ENCODE measurements at places on chromosomes 12 and 14.

- DNase-seq, result no peak
Measured at GRCh38 chr12:42977451-42978230, 388.1 kb upstream of the PRICKLE1 start.

GRCh38 chr12:120514002-120514401 lies 15.0 kb downstream of the COQ5 start:
- no peak for DNase-seq

GRCh38 chr12:52123487-52124186 lies 44.1 kb downstream of the SMIM41 start:
- no peak for DNase-seq

GRCh38 chr12:93165384-93165932 lies 212.3 kb upstream of the NUDT4 start:
- no peak for DNase-seq

DNA sequence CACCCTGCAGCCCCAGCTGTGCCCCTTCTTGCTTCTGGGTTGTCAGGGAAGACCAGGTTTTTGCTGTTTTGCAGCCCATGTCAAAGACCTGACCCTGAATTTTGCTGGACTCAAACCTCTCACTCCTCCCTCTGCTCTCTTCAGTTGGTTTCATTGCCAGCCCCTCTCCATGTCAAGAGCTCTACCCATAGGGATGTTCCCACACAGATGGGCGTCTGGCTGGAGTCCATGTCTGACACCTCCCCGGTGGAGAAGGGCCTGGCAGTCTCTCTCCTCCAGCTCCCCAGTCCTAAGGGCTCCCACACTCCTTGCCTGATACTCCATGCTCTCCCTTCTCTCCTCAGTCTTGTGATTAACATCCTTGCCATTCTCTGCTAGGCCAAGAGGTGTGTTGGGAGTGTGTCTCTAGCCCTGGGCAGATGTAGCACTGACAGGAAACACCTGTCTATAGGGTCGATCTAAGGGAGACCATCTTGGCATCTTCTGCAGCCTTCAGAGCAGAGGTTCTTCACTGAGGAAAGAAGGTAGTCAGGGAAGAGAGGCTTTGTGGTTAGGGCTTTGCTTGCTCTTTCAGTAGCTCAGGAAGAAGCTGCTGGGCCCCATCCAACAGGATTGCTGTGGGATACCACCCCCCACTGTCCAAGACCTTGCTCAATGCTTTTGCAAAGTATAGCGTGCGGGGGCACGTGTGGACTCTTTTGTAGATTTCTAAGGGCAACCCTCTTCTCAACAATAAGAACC lies 4.7 kb downstream of the ASIC1 start:
- no peak for DNase-seq

DNA sequence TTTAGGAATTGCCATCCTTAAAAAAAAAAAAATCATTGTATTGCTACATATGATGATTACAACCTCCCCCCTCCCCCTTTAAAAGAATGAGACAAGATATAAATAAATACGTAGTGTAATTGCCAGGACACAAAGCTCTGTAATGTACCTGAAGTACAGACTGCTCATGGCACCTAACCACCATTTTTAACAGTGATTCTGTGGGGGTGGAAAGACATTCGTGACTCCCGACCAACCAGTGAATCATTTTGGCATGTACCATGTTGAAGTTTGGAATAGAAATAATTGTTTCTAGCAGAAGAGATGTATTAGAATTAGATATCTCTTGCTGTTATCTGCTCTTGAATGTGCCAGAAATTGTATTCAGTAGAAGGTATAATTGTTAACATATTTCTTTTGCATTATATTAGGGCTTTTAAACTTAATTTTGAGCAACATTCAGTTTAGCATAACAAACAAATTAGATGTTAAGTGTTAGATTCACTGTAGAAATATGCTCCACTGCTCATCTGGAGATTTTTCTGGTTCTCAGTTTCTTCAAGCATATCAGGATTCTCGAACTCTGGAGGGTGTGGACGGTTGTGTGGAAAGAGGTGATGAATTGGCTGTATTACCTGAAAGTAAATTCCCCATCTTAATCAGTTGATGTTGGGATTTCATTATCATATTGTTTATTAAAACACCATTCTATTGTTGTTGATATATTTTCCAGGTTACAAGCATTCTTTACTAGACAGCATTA lies 31.1 kb downstream of the FRS2 start:
- DNase-seq, result no peak

DNA sequence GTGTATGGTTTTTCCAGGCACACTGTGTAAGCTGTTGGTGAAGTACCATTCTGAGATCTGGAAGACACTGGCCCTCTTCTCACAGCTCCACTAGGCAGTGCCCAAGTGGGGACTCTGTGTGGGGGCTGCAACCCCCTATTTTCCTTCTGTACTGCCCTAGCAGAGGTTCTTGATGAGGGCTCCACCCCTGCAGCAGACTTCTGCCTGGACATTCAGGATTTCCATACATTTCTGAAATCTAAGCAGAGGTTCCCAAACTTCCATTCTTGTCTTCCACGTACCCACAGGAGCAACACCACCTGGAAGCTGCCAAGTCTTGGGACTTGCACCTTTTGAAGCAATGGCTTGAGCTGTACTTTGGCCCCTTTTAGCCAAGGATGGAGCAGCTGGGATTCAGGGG lies 85.2 kb upstream of the PRMT8 start:
- DNase-seq, result no peak

DNA sequence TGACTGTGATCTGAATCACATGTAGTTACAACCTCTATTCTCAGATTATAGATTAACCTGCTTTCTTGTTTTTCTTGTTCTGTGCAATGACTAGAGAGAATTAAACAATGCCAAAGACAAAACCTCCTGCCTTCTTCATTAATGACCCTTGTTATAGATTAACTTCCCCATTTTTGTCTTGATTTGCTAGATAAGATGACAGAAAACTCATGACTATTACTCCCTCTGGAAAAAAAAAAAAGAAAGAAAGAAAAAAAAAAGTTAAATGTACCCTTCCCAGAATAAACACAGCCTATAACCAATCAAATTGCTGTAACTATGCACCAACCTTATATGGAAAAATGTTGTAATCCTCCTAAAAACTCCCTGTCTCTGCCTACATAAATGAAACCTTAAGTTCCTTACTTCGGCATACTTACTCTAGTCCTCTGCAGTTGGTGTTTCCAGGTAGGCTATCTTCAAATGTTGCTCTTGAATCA lies 41.1 kb upstream of the PCED1B start:
- peak; percentile 33 for DNase-seq

DNA sequence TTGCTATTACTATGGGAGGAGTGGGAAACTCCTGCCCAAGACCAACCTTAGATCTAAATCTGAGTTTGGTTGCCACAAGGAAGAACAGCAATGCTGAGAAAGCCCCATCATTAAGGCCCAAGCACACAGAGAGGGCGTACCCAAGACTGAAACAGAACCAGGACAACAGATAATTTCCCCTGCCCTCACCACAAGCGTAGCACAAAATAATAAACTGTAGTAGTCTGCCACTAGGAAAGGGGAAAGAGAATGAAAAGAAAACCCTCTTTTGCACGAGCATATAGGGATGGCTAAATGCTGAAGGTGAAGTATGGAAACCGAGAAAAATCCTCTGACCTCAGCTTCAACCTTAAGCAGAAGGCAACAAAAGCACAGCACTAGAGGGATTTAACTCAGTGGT lies 76.5 kb upstream of the DHRS4 start:
- no peak for DNase-seq

DNA sequence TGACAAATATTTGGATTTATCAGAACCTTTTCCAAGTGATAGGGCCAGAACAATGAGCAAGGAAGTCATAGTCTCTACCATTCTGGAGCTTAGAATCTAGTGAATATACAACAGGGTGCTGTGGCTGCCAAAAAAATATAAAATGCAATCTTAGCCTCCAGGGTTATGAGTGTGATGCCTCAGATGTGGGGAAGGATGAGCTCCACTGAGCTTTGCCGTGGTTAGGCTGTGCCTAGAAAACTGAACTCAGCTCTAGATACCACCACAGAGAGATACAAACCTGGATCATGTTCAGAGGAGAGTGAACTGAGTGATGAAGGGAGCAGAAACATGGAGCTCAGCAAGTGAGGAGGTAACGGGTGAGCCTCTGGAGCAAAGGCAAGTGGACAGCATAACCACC lies 138.1 kb upstream of the HIF1A start:
- DNase-seq, result no peak

DNA sequence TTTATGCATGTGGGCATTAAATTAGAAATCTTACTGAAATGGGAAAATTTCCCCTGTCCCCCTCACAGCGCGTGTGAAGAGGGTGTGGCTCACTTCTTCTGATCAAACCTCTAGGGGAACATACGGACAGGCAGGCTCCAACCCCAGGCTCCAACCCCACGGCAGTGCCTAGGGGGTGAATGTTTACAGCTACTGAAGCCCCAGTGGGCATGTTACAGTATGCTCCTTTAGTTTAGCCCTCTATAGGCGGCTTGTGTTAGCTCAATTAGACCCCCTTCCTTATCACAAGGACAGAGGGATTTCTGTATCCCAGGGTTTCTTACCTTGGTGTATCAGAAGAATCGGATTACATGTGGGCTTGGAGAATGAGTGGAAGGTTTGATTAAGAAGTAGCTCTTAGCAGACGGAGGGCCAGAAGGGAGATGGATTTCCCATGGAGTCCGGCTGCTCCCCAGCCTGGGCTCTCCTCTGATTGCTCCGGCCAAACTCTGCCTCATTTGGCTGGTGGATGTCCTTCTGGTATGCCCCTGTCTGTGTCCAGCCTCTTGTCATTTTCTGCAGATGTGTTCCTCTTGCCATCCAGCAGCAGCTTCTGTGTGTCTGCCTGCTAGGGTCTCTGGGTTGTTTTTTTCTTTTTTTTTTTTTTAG lies 223.7 kb downstream of the TMTC2 start:
- DNase-seq, result no peak

GRCh38 chr14:77708749-77709148 lies 846 bp downstream of the SLIRP start:
- no peak for DNase-seq

- no peak for DNase-seq
Measured at GRCh38 chr14:30553311-30553989, 5.5 kb upstream of the G2E3 start.

- DNase-seq, result peak; percentile 22
Measured at GRCh38 chr12:80763874-80764273, 47.2 kb downstream of the MYF5 start.

GRCh38 chr12:2864198-2864597 lies 7.4 kb upstream of the TEX52 start:
- DNase-seq, result no peak

DNA sequence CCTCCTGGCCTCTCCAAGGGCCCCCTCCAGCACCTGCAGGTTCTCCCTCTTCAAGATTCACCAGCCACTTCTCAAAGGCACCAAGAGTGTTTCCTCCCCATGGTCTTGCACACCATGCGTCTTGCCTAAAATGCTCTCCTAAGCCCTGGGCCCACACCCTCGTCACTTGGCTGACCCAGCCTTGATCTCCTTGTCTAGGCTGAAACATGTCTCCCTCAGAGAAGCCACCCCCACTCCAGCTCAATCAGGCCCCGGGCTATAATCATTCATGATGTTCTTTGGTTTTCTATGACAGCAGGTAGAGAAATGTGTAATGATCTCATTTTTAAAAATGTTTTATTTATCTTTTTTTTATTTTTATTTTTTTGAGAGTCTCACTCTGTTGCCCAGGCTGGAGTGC lies 88.1 kb downstream of the EFCAB11 start:
- no peak for DNase-seq

DNA sequence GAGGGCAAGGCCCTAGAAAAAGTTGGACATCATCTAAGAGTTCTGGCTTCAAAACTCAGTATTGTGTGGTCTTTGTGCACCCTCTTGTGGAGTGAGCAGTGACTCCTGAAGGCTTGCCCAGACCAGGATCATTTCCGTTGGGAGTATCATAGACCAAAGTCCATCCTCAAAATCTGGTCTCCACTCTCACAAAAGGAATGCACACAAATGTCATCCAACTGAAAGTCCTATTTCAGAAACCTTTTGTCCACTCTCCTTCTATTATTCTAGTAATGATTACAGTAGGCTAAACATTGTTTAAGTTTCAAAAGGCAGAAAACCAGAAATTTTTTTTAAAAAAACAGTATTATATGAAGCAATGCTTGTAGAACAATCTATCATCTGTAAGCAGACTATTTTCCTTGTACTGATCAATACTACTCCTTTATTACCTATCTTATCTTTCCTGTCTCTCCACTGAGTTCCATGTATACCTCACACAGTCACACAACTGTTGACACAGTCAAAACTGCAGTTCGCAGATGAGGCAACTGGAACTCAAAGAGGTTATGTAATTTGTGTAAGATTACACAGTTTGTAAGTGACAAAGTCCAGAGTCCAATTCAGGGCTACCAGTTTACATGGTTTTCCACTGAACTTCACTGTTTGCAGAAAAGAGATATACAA lies 41.4 kb downstream of the COX16 start:
- DNase-seq, result peak; percentile 5

All from inflammatory macrophage treated with lipopolysaccharide for 1 hour (primary cell).